ENCODE measurements at places on chromosomes 4 and X.
A peak's percentile ranks its signal among the peaks of the same experiment; 100 is the strongest.

- H3K4me3 ChIP-seq: no peak overlapping the region
- H3K27me3 ChIP-seq: no peaks in the 10 kb centered on the region
- no peak overlapping the region for H3K27ac ChIP-seq
- DNase-seq: no peak
- no peaks in the 10 kb centered on the region for H3K4me1 ChIP-seq
These were observed 115.6 kb downstream of the FHIP1A start for GRCh38 chr4:151524610-151525009.

DNA sequence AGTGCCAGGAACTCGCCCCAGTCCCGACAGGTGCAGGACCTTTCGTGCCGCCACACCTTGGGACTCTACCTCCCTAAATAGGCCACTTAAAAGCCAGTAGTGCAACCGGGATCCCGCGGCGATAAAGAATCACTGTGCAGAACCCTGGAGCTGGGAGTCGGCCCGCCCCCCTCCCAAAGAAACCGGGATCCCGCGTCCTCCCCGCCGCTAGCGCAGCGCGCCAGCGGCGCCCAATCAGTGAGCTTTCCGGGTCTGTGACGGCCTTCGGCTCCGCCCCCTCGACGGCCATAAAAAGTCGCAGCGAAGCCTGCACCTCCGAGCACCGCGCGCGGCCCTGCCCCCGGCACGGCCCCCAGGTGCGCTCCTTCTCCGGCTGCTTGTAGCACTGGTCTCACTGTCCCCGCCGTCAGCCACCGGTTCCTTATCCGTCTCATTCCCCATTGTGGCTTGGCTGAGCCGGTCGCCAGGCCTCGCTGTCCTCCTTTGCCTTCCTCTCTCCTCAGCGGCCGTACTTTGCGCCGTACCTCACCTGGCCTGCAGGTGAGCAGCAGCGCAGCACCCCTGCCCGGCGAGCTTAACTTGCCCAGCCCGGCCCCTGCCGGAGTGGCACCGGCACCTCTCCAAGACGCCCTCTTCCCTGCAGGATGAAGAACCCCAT, at the start of gene LRAT:
Gene LRAT, plus strand, starts transcription at position 318 of the 658 bp plus-strand sequence. Its CDS starts 327 bp downstream, at position 645.
- 0 out of 2 replicates have a peak within 1 kb of the TSS, but pooled peaks have one; percentile 7 for H3K4me3 ChIP-seq
- H3K4me1 ChIP-seq: no peaks in the 10 kb centered on the region
- H3K27ac ChIP-seq: no peak within 1 kb of the TSS
- H3K27me3 ChIP-seq: peaks cover 65% of the 10 kb centered on the region
- peak; percentile 17 for DNase-seq
- H3K36me3 ChIP-seq: no peaks in the 10 kb centered on the region

- H3K36me3 ChIP-seq: no peaks in the 10 kb centered on the region
- DNase-seq: no peak
- H3K27me3 ChIP-seq: no peaks in the 10 kb centered on the region
- H3K4me1 ChIP-seq: no peaks in the 10 kb centered on the region
- H3K27ac ChIP-seq: no peak overlapping the region
These were observed 534.7 kb downstream of the KCNIP4 start for GRCh38 chr4:21413807-21414370.

GRCh38 chr4:4577359-4577875, 35.6 kb upstream of the STX18 start:
- no peak overlapping the region for H3K27ac ChIP-seq
- H3K4me3 ChIP-seq: no peak overlapping the region
- no peak for DNase-seq
- peaks cover 8% of the 10 kb centered on the region for H3K4me1 ChIP-seq

DNA sequence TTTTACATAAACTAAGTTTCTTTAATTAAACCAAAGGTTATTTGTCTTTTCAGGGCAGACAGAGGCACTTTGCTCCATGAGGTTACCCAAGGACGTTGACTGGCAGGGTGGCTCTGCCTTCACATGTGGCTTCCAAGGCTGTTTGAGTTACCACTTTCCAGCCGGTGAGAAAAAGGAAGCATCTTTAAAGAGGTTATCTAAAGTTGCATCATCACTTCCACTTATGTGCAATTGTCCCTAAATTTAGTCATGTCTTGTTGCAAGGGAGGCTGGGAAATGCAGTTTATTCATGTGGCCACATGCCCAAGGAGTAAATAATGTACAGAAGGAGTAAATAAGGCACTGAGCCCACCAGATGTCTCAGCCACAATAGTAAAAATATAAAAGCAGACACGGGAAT, 29.0 kb upstream of the RAP1GDS1 start:
- no peaks in the 10 kb centered on the region for H3K36me3 ChIP-seq
- DNase-seq: peak; percentile 26
- H3K27me3 ChIP-seq: no peaks in the 10 kb centered on the region
- H3K4me1 ChIP-seq: no peaks in the 10 kb centered on the region
- H3K27ac ChIP-seq: no peak overlapping the region

DNA sequence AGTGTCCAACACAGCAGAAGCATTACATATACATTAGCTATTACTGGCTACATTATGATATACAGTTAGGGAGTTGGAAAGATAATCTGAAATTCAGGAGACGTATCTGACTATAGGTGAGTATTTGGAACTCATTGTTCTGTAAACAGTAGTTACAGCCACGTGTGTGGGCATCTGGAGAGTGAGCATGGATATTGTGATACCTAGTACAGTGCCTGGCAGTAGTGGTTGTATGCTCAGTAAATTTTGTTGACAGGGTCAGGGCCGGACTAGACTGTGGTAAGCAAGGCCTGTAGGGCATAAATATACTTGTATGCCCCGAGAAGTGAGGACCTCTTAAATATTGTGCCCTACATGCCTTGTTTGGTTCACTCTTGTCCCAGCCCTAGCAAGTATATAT, 2.9 kb downstream of the F9 start:
- no peak for DNase-seq
- H3K4me1 ChIP-seq: no peaks in the 10 kb centered on the region
- no peak overlapping the region for H3K4me3 ChIP-seq
- no peak overlapping the region for H3K27ac ChIP-seq
- no peaks in the 10 kb centered on the region for H3K36me3 ChIP-seq
- no peaks in the 10 kb centered on the region for H3K27me3 ChIP-seq

DNA sequence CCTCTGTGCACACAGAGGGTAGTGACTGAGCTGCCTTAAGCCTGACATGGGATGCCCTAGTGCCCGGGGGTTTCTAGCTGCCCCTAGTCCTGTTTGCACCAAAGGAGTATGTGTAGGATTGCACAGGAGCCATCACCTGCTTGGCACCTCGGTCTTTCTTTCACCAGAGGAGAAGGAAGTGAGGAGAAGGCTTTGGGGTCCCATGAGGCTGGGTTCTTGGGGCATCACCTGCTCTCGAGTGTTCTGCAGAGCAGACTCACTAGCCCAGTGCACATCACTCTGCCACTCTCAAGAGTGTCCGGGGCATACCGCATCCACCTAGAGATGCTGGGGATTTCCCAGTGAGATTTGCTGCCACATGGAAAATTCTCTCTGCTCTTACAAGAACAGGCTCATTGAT, 40.5 kb upstream of the GPR78 start:
- DNase-seq: no peak
- peaks cover 18% of the 10 kb centered on the region for H3K4me1 ChIP-seq
- H3K27ac ChIP-seq: no peak overlapping the region
- H3K4me3 ChIP-seq: no peak overlapping the region
- H3K36me3 ChIP-seq: no peaks in the 10 kb centered on the region
- H3K27me3 ChIP-seq: no peaks in the 10 kb centered on the region

DNA sequence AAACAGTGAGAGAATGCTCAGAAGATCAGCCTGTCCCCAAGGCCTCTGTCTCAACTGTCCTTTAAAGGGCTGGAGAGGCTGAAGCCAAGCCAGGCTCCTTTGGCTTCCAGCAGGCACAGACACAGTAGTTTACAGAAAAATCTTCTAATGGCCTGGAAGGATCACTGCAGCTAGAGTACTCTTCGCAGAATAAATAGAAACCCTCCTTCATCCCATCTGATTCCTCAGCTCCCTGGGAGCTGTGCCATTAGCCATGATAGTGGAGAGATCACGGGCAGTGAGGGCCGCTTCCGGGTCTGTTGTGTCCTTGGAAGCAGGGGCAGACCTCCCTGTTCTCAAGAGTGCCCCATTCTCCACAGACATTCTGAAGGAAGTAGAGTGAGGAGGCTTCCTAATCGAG, 63.1 kb downstream of the CCNI start:
- no peaks in the 10 kb centered on the region for H3K27me3 ChIP-seq
- no peak overlapping the region for H3K4me3 ChIP-seq
- peak overlapping the region; percentile 89 for H3K27ac ChIP-seq
- H3K36me3 ChIP-seq: peaks cover 72% of the 10 kb centered on the region
- no peak for DNase-seq

DNA sequence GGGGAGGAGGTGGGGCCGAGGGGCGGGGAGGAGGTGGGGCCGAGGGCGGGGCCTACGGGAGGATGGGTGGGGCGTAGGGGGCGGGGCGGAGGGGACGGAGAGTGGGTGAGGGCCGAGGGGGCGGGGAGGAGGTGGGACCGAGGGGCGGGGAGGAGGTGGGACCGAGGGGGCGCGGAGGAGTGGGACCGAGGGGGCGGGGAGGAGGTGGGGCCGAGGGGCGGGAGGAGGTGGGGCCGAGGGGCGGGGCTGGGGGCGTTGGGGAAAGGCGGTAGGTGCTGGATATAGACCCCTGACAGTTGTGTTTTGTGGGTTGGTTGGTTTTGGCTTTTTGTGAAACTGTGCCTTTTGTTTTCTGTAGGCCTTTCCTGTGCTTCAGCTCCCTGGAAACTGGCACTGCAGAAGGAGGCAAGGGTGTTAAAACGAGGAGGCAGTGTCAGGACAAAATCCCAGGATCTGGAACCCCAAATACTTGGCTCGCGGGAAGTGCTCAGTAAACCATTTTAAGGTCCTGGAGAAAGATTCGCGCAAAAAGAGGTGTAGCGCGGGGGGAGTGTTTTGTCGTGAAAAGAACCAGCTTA, 580 bp upstream of the MMGT1 start:
- H3K4me1 ChIP-seq: peaks cover 4% of the 10 kb centered on the region
- no peak overlapping the region for H3K27ac ChIP-seq
- H3K36me3 ChIP-seq: no peaks in the 10 kb centered on the region
- no peak for DNase-seq
- no peaks in the 10 kb centered on the region for H3K27me3 ChIP-seq
- H3K4me3 ChIP-seq: peak overlapping the region; percentile 54

DNA sequence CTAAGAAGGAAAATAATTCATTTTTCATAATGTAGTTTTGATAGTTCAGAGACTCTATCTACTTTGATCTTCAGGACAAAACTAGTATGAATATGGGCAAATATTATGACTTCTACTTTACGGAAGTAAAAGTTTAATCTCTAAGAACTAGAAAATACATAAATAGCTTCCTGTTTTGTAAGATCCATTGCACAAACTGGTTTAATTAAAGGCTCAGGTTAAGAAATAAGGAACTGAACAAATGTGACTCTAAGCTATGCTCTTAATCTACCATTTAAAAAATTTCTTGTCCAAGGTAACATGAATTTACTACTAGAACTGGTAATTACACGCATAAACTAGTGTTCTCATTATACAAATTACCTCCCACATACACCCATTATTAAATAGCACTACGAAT, 360.6 kb downstream of the INPP4B start:
- no peak for DNase-seq
- no peaks in the 10 kb centered on the region for H3K36me3 ChIP-seq
- H3K27me3 ChIP-seq: no peaks in the 10 kb centered on the region
- no peak overlapping the region for H3K27ac ChIP-seq
- 0 out of 2 replicates have a peak, but pooled peaks cover 3% of the 10 kb centered on the region for H3K4me1 ChIP-seq

- peak; percentile 81 for DNase-seq
- peaks cover 33% of the 10 kb centered on the region for H3K4me1 ChIP-seq
- no peaks in the 10 kb centered on the region for H3K27me3 ChIP-seq
- no peak overlapping the region for H3K4me3 ChIP-seq
- H3K36me3 ChIP-seq: no peaks in the 10 kb centered on the region
- peak overlapping the region; percentile 78 for H3K27ac ChIP-seq
These were observed 28.6 kb downstream of the SLC16A2 start for GRCh38 chrX:74449937-74450330.

- H3K4me1 ChIP-seq: peaks cover 29% of the 10 kb centered on the region
- peaks cover 74% of the 10 kb centered on the region for H3K36me3 ChIP-seq
- H3K4me3 ChIP-seq: no peak overlapping the region
- H3K27ac ChIP-seq: peak overlapping the region; percentile 35
These were observed 89.1 kb upstream of the CBR4 start for GRCh38 chr4:169098969-169099690.

DNA sequence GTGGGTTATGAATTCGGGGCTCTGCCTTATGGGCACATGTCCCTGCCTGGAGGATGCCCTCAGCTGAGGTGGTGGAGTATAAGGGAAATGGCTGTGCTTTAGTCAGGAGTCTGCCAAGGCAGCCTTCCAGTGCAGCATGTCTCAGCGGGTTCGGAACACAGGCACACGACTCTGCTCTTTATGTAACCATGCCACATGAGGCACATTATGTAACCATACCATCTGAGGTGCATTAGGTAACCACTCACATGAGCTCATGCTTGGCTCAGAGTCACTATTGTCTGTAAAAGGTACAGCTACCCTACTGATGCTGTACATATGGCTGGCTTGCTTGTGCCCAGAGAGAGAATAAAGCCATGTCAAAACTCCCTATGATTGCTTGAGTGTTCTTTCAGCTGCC, 723.6 kb downstream of the TRAM1L1 start:
- H3K4me1 ChIP-seq: no peaks in the 10 kb centered on the region
- DNase-seq: peak; percentile 2
- no peak overlapping the region for H3K4me3 ChIP-seq
- H3K36me3 ChIP-seq: no peaks in the 10 kb centered on the region

GRCh38 chr4:68396756-68397155, 46.9 kb upstream of the YTHDC1 start:
- H3K27me3 ChIP-seq: peaks cover 3% of the 10 kb centered on the region
- H3K4me3 ChIP-seq: no peak overlapping the region
- H3K4me1 ChIP-seq: no peaks in the 10 kb centered on the region

GRCh38 chrX:47182106-47182700, 11.4 kb upstream of the UBA1 start:
- H3K4me1 ChIP-seq: no peaks in the 10 kb centered on the region
- H3K4me3 ChIP-seq: no peak overlapping the region
- DNase-seq: no peak
- no peaks in the 10 kb centered on the region for H3K36me3 ChIP-seq
- no peaks in the 10 kb centered on the region for H3K27me3 ChIP-seq

GRCh38 chrX:40272141-40272540, 174.4 kb upstream of the BCOR start:
- no peaks in the 10 kb centered on the region for H3K4me1 ChIP-seq
- DNase-seq: peak; percentile 8
- no peak overlapping the region for H3K4me3 ChIP-seq
- no peak overlapping the region for H3K27ac ChIP-seq

DNA sequence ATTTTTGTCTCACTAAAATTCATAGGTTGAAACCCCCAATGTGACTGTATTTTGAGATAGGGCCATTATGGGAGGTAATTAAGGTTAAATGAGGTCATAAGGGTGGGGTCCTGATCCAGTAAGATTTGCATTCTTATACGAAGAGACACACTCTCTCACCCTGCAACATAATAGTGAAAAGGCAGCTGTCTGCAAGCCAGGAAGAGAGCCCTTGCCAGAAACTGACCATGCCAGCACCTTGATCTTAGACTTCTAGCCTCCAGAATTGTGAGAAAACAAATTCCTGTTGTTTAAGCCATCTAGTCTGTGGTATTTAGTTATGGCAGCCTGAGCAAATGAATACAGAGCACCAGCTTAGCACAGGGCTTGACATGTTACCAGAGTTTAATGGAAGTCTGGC, 17.5 kb upstream of the IGSF1 start:
- no peaks in the 10 kb centered on the region for H3K36me3 ChIP-seq
- H3K27me3 ChIP-seq: no peaks in the 10 kb centered on the region
- DNase-seq: no peak

Data from GM23248 (cell line).